Activated CD4-positive, alpha-beta T cell treated with anti-CD3 and anti-CD28 coated beads, Interleukin-2, amount 50 U/mL, for 48 hours (primary cell): ENCODE measurements at places on chromosomes 11 and 22.

DNA sequence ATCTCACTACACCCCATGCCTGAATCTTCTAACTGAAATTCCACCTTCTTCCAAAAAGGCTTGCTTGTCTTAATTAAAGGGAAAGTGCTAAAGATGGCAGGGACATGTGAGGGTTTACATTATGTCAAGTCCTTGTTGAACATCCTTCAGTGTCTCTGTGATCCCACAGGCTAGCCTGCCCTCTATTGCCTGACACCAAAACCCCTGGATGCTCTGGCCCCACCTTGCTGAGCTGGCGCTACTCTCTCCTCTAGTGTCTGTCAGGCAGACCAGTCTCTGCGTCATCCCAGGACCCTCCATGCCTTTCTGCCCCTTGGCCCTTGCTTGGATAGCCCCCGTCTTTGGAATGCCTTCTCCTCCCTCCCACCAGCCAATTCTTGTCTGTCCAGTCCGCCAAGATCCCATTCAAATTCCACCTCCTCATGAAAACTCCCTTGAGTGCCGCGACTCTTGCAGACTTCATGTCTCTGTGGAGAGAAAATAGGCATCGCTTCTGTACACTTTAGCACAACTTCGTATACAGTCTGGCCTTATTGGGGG lies 69.3 kb downstream of the PKNOX2 start:
- DNase-seq, result no peak

- DNase-seq, result no peak
These were observed 3.9 kb downstream of the CTSD start for GRCh38 chr11:1759851-1760220.

DNA sequence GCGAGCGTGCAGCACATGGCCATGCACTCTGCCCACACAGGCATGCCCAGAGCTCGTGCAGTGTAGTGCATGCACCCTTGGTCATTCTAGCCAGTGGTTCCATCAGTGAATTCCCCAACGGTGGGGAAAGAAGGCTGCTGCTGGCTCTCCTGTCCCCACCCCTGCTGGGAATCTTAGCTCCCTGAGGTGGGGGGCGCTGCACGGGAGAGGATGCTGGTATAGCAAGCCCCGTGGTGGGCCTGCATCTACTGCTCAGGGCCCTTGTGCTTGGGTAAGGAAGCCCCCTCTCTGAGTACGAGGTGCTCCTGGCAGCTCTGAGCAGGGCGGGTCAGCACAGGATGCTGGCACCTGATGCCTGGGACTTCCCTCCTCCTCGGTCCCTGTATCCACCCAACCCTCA lies 18.5 kb upstream of the BAIAP2L2 start:
- no peak for DNase-seq

GRCh38 chr11:106276859-106277436 lies 199.5 kb downstream of the AASDHPPT start:
- no peak for DNase-seq
